ENCODE measurements at places on chromosomes 11 and 22.
A peak's percentile ranks its signal among the peaks of the same experiment; 100 is the strongest.

DNA sequence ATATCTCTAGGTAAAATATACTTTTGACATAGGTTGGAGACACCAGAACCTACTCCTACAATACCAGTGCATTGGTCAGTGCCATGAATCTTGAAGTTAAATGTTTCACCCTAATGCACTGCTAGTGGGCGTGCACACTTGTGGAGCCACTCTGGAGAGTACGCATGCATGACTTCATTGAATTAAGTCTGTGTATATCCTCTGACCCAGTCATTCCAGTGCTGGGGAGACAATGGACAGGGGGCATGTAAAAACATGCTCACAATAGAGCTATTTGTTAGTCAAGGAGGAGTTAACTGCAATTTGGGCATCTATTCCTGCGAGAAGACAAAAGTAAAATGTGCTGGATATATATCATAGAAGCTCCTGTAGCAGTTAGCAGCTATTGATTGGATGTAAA is 335.4 kb upstream of the NCAM1 start:
- H3K4me1 ChIP-seq = no peaks in the 10 kb centered on the region
- peaks cover 6% of the 10 kb centered on the region for H3K27me3 ChIP-seq
- H3K27ac ChIP-seq = no peak overlapping the region
- no peaks in the 10 kb centered on the region for H3K36me3 ChIP-seq
- DNase-seq = no peak

- H3K27ac ChIP-seq = no peak overlapping the region
- DNase-seq = no peak
- H3K27me3 ChIP-seq = peaks cover 57% of the 10 kb centered on the region
- H3K4me1 ChIP-seq = no peaks in the 10 kb centered on the region
- H3K36me3 ChIP-seq = no peaks in the 10 kb centered on the region
Measured at GRCh38 chr11:121336279-121336937, 43.8 kb downstream of the SC5D start.

GRCh38 chr11:2393111-2393868 is 7.3 kb upstream of the TSSC4 start:
- H3K4me1 ChIP-seq = peaks cover 9% of the 10 kb centered on the region
- H3K36me3 ChIP-seq = peaks cover 8% of the 10 kb centered on the region
- H3K27ac ChIP-seq = no peak overlapping the region

DNA sequence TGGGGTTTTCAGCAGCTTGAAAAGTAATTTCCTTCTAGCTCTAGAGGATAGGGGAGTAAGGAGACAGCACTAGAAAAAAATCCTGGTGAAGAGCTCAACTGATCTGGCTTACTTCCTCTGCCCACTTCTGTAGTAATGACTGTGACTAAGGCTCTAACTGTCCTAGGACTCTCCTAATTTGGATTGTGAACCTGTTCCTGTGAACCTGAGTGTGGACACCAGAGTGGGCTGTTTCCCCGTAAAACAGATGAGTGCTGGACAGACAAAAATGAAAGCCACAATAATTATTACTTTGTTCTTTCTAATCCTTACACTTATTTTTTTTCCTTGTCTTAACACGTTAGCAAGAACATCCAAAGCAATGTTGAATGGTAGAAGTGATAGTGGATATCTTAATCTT is 154.1 kb downstream of the AASDHPPT start:
- H3K4me1 ChIP-seq = no peaks in the 10 kb centered on the region
- DNase-seq = peak; percentile 59
- H3K27ac ChIP-seq = no peak overlapping the region
- H3K27me3 ChIP-seq = no peaks in the 10 kb centered on the region

GRCh38 chr11:30481796-30482195 is 104.4 kb downstream of the MPPED2 start:
- no peaks in the 10 kb centered on the region for H3K36me3 ChIP-seq
- no peaks in the 10 kb centered on the region for H3K4me1 ChIP-seq
- H3K27ac ChIP-seq = no peak overlapping the region
- no peak for DNase-seq
- no peak overlapping the region for H3K4me3 ChIP-seq

DNA sequence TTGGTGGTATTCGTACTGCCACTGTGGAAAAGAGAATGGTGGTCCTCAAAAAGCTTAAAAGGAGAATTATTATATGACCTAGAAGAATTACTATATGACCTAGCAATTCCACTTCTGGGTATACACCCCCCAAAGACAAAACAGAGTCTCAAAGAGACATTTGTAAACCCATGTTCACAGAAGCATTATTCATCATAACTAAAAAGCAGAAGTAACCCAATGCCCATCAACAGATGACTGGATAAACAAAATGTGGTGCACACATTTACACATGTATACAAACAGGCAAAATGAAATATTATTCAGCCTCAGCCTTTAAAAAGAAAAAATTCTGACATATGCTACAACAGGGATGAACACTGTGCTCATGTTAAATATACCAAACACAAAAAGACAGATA is 89.4 kb downstream of the ARHGAP32 start:
- no peak for DNase-seq
- no peaks in the 10 kb centered on the region for H3K27me3 ChIP-seq
- no peaks in the 10 kb centered on the region for H3K36me3 ChIP-seq
- no peak overlapping the region for H3K27ac ChIP-seq

- no peak overlapping the region for H3K27ac ChIP-seq
- H3K4me3 ChIP-seq = no peak overlapping the region
- DNase-seq = no peak
- H3K4me1 ChIP-seq = no peaks in the 10 kb centered on the region
- H3K27me3 ChIP-seq = no peaks in the 10 kb centered on the region
Measured at GRCh38 chr22:40211476-40212054, 33.8 kb downstream of the TNRC6B start.

- peak overlapping the region; percentile 59 for H3K4me3 ChIP-seq
- H3K27ac ChIP-seq = peak overlapping the region; percentile 66
- peak; percentile 69 for DNase-seq
- peaks cover 40% of the 10 kb centered on the region for H3K4me1 ChIP-seq
- H3K36me3 ChIP-seq = no peaks in the 10 kb centered on the region
Measured at GRCh38 chr11:96748639-96749370, 359.0 kb downstream of the JRKL start.

DNA sequence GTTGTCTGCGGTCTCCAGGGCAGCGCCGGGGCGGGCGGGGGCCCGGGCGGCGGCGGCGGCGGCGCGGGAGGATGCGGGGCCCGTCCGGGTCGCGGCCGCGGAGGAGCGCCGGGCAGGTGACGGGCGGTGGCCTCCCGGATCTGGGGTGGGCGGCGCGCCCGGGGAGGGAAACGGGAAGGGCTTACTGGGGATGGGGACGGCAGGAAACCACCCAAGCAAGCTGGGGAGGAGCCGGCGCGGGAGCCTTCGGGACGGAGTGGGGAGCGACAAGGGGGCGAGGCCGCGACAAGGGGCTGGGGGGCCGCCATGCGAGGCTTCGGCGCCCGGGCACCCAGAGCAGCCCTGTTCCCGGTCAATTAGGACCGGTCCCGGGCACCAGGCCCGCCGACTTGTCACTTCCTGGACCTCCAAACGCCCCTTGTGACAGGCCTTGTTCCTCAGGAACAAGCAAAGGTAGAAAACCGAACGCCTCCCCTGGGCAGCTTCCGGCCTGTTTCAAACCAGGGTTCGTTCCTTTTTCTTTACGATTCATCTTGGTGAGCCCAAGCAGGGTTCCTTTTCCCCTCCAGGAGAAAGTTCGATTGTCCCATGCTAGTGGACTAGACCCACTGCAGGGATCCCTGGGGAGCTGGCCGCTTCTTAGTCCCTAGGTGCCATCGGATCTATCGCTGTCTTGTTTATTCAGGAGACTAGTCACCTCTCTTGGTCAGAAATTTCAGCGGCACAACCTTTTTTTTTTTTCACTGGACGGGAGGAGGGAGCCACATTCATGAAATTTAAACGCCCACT is 492 bp downstream of the JHY start:
- no peaks in the 10 kb centered on the region for H3K27me3 ChIP-seq
- H3K4me1 ChIP-seq = peaks cover 8% of the 10 kb centered on the region
- peak overlapping the region; percentile 83 for H3K4me3 ChIP-seq
- H3K27ac ChIP-seq = peak overlapping the region; percentile 95
- no peaks in the 10 kb centered on the region for H3K36me3 ChIP-seq
- DNase-seq = peak; percentile 88

DNA sequence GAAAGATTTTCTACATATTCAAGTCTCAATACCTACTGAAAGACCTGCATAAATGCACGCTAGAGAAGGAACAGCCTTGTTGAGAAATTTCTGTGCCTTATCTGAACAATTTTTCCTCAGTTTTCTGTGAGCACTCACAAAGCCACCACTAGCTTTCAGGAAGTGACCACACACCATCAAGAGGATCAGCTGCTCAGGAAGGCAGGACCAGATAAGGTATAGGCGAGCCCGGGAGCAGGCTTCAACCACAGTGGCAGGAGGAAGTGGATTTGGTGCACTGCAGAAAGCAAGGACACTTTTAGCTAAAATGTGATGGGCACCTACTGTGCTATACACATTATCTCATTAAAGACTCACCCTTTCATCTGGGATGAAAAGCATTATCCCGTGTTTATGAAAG is 220.8 kb downstream of the RAB38 start:
- DNase-seq = no peak
- H3K4me1 ChIP-seq = no peaks in the 10 kb centered on the region
- H3K4me3 ChIP-seq = no peak overlapping the region
- no peak overlapping the region for H3K27ac ChIP-seq
- no peaks in the 10 kb centered on the region for H3K36me3 ChIP-seq

GRCh38 chr11:19988598-19988997 is 171.7 kb downstream of the DBX1 start:
- no peaks in the 10 kb centered on the region for H3K27me3 ChIP-seq
- no peak overlapping the region for H3K4me3 ChIP-seq
- peak overlapping the region; percentile 91 for H3K27ac ChIP-seq
- H3K36me3 ChIP-seq = no peaks in the 10 kb centered on the region
- peak; percentile 98 for DNase-seq

- no peaks in the 10 kb centered on the region for H3K36me3 ChIP-seq
- H3K4me3 ChIP-seq = no peak overlapping the region
- DNase-seq = peak; percentile 1
- no peaks in the 10 kb centered on the region for H3K4me1 ChIP-seq
- H3K27me3 ChIP-seq = no peaks in the 10 kb centered on the region
- H3K27ac ChIP-seq = no peak overlapping the region
Measured at GRCh38 chr11:100515087-100515486, 172.0 kb upstream of the ARHGAP42 start.

GRCh38 chr11:83566950-83567349 is 280.8 kb upstream of the CCDC90B start:
- peak; percentile 93 for DNase-seq
- H3K36me3 ChIP-seq = no peaks in the 10 kb centered on the region
- peak overlapping the region; percentile 34 for H3K4me3 ChIP-seq
- peak overlapping the region; percentile 62 for H3K27ac ChIP-seq
- no peaks in the 10 kb centered on the region for H3K27me3 ChIP-seq
- H3K4me1 ChIP-seq = peaks cover 58% of the 10 kb centered on the region

GRCh38 chr11:65637794-65638419 is at the start of gene SIPA1:
Gene SIPA1, plus strand, starts transcription at chr11:65638101. Its CDS starts 2,821 bp downstream, at chr11:65640922.
- 0 out of 2 replicates have a peak within 1 kb of the TSS, but pooled peaks have one; percentile 23 for H3K27ac ChIP-seq
- H3K36me3 ChIP-seq = peaks cover 2% of the 10 kb centered on the region
- H3K27me3 ChIP-seq = no peaks in the 10 kb centered on the region
- no peaks in the 10 kb centered on the region for H3K4me1 ChIP-seq

DNA sequence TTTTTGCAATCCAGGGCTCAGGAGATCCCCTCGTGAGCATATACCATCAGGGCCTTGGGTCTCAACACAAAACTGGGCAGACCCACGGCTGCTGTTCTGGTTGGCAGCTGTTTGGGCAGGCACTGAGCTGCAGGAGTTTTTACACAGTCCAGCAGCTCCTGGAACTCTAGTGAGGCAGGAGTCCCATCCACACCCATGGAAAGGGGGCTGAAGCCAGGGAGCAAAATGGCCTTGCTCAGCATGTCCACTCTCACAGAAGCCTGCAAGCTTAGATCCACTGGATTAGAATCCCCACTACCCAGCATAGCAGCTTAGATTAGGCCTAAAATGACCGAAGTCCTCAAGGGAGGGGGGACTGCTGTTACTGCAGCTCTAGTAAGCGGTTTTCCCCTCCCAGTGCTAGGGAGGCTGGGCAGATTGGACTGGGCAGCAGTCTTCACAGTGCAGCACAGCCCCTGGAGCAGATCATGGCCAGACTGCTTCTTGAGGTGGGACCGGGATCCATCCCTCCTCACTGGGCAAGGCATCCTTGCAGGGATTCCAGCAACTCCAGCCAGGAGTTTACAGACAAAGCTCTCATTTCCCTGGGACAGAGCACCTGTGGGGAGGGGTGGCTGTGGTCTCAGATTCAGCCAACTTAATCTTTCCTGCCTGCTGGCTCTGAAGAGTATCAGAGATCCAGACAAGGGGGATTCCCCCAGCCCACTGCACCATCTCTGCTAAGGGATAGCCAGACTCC is 36.4 kb upstream of the CARD16 start:
- no peak overlapping the region for H3K4me3 ChIP-seq
- H3K27ac ChIP-seq = no peak overlapping the region
- H3K36me3 ChIP-seq = no peaks in the 10 kb centered on the region
- 0 out of 2 replicates have a peak, but pooled peaks cover 5% of the 10 kb centered on the region for H3K4me1 ChIP-seq

- peaks cover 28% of the 10 kb centered on the region for H3K4me1 ChIP-seq
- H3K27ac ChIP-seq = no peak overlapping the region
- H3K27me3 ChIP-seq = no peaks in the 10 kb centered on the region
- no peak for DNase-seq
Measured at GRCh38 chr22:17924076-17924475, 100.3 kb downstream of the MICAL3 start.

DNA sequence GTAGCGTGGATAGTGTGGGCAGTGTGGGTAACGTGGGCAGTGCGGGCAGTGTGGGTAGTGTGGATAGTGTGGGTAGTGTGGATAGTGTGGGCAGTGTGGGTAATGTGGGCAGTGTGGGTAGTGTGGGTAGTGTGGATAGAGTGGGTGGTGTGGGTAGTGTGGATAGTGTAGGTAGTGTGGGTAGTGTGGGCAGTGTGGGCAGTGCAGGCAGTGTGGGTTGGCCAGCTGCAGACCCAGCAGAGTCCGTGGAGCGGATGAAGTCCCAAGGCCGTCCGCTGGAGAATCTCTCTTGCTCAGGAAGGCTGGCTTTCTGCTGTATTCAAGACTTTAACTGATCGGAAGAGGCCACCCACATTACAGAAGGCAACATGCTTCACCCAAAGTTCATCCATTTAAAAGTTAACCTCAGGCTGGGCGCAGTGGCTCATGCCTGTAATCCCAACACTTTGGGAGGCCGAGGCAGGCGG is 26.1 kb upstream of the KRTAP5-6 start:
- peaks cover 69% of the 10 kb centered on the region for H3K27me3 ChIP-seq
- no peak for DNase-seq
- no peaks in the 10 kb centered on the region for H3K36me3 ChIP-seq
- no peak overlapping the region for H3K4me3 ChIP-seq
- H3K4me1 ChIP-seq = no peaks in the 10 kb centered on the region

- no peaks in the 10 kb centered on the region for H3K27me3 ChIP-seq
- H3K4me3 ChIP-seq = peak overlapping the region; percentile 54
- H3K27ac ChIP-seq = no peak overlapping the region
Measured at GRCh38 chr11:112784323-112785073, 176.7 kb upstream of the NCAM1 start.

Measured in GM23248 (cell line).